ENCODE measurements at places on chromosomes 4 and X.

DNA sequence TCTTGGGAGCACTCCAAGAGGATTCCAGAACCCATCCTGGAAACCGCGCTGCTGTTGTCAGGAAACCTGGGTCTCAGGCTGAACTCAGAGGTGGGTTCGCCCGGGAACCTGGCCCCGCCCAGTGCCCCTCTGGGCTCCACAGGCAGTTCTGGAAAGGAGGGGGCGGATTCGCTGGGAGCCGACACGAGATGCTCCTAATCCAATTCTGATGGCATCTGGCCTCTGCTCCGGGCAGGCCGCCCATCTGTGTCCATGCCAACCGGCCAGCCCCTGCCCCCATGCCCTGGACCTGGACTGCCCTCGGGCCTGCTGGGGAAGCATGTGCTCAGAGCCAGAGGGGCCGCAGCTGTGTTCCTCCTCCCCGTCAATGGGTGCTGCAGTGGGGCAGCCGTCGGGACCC is 21.0 kb downstream of the ATP2B3 start:
- DNase-seq: no peak

- no peak for DNase-seq
These were observed 21.9 kb downstream of the ERCC6L start for GRCh38 chrX:72216973-72217372.

DNA sequence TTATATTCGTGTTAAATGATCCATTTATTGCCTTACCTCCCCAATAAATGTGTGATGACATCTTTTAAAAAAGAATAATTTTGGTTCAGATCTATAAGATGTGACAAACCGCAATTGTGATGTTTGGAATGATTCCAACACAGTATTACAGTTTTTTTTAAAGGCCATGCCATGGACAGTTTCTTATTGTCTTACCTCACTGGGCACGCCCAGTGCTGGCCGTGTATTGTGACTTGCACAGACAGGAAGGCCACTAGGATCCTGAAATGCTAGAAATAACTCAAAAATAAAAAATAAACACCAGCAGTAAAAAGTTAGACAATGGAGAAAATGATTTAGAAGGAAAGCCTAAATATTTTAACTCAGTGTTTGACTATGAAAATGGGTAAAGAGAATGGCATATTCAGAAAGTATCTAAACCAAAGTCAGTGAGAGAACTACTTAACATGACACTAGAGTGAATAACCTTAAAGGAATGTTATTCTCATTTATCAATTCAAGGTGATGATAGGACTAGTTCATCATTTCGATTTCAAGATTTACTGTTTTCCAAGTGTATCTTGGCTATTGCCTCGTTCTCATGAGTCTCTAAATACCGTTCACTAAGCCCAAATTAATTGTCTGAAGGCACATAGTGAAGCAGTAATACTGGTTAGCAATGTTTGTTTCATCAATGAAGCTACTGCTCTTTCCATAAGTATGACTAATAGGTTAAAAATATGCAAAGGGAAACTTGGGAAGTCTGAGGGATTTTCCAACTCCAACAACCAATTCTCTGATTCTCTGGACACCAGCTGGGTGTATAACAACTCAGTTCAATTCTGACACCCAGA is 46.1 kb upstream of the VEGFC start:
- no peak for DNase-seq

GRCh38 chrX:31580227-31580626 is 508.4 kb upstream of the FTHL17 start:
- no peak for DNase-seq

- no peak for DNase-seq
These were observed 327.1 kb downstream of the PAPSS1 start for GRCh38 chr4:107392951-107393350.

DNA sequence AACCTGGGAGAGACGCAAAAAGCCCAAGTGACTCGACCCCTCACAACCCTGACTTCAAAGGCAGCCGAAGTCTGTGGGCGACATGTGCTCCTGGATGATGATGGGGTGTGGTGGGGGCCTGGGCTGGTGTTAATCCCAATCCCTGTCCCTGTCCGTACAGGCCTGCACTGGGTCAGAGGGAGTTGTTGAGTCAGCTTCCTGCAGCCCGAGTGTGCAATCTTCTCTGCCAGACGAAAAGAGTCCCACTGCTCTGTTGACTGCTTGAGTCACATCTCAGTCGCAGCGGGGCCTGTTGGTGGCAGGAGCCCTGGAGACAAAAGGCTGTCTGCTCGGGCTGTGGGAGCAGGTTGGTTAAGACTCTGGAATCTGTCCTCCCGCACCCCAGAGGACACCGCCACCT is 10.3 kb downstream of the FAM3A start:
- no peak for DNase-seq

DNA sequence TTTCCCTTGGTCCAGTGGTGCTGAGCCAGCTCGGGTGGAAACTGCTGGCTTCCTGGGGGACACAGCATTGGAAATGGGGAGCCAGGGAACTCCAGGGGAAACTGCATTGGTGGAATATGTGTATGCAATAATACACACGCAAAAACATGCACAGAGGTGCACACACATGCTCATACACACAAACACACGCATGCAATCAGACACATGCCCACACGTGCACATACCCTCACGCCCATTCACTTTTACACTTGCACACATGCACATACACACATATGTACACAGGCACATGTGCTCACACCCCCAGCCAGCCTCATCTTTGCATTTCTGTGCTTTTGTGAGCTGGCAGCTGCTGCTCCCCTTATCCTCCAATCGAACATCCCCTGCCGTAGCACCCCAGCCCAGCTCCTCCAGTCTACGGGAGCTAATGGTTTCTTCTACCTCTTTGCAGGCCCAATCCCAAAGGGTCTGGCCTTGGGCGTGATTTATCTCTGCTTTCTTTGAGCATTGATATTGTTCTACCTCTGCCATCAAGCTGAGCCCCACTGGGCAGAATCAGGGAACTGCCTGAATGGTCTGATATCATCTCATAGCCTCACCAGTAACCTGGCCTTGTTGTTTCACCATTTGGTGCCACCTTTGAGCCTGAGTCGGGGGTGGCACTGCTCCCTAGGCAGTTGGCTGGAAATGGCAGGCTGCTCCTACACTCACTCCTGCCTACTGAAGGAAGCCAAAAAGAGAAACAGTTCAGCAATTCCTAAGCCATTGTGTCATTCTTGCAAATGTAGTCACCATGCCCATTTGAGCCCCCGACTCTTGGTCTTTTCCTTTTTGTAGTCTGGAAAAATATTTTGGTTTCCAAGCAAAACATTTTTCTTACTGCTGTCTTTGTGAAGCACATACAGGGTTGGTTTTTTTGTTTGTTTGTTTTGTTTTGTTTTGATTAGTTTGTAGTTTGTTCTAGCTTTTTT is 104.4 kb upstream of the MAMLD1 start:
- no peak for DNase-seq

- no peak for DNase-seq
These were observed 11.3 kb upstream of the PPM1K start for GRCh38 chr4:88295656-88296055.

- DNase-seq: no peak
These were observed 353.8 kb upstream of the CASK start for GRCh38 chrX:42276982-42277690.

- no peak for DNase-seq
These were observed 39.4 kb downstream of the MGST2 start for GRCh38 chr4:139704915-139705485.

- DNase-seq: no peak
These were observed 490.3 kb upstream of the TECRL start for GRCh38 chr4:64899563-64899962.

- no peak for DNase-seq
These were observed 19.1 kb downstream of the HS3ST1 start for GRCh38 chr4:11409632-11410031.

DNA sequence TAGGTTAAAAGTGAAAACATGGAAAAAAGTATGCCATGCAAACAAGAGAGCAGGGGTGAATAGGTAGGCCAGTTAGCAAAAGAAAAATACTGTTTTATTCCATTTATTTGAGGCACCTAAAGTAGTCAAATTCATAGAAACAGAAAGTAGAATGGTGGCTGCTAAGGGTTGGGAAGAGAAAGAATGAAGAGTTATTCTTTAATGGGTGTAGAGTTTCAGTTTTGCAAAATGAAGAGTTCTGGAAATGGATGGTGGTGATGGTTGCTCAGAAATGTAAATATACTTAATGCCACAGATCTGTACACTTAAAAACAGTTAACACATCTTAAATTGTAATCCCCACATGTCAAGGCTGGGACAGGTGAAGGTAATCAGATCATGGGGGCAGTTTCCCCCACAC is 29.7 kb downstream of the PARM1 start:
- DNase-seq: no peak

DNA sequence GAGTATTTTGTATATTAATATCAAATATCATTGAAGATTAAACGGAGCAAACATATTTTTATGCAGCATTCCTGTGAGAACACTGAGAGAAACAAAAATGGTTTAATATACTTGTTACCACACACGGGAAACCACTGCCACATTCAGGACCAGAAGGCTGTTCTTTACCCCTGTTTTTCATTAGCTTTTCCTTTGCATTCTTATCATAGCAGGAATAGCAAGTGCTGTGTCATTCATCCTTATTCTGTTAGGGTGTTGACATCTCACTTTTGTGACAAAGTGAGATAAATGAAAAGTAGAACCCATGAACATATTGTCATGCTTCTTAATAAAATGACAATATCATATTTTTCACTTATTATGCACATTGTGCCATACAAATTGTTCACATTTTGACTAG is 212.4 kb upstream of the NDST4 start:
- no peak for DNase-seq

GRCh38 chrX:76029385-76029784 is 143.5 kb upstream of the PBDC1 start:
- DNase-seq: no peak

GRCh38 chr4:123120473-123120872 is 198.1 kb upstream of the NUDT6 start:
- DNase-seq: no peak

- DNase-seq: no peak
These were observed 116.1 kb downstream of the CNKSR2 start for GRCh38 chrX:21490341-21490740.

GRCh38 chrX:41131766-41132165 is 46.5 kb downstream of the USP9X start:
- no peak for DNase-seq

DNA sequence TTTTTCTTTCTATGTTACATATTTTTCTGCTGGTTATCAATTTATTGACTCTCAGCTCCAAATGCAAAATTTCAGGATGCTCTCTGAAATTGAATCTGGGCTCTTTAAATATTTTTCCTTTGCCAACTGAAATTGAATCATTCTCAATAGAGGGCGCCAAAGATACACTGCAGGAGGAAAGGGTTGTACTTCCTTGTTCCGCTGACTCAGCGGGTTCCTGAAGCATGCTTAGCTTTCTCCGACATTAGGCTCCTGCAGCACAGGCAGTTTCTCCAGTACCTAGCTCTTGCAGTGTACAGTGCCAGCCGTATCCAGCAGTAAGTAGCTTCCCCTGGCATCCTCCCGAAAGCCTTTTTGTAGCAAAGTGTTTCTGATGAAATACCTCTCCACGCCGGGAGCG is 28.8 kb upstream of the CFAP47 start:
- DNase-seq: no peak

All from stimulated activated CD8-positive, alpha-beta memory T cell treated with anti-CD3 and anti-CD28 coated beads, Interleukin-4, amount 100 ng/mL, for 4 hours (primary cell).